Tibial artery (tissue), 4 donors: ENCODE measurements at places on chromosomes 2 and 18.

DNA sequence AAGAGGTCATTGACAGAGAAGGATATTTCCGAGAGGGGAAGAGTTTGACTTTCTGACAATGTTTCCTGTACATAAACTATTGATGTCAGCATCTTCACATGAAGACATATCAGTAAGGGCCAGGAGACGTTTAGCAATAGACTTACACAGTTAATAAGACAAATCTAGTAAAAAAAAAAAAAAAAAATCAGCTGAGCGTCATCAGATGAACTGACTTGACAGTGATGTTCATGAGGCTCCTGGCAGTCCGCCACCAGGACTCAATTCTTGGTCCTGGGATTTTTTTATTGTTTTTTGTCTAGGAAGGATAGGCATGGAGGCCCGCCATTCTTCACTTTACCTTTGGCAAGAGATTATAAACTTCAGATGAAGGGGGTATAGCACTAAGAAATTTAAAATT is 14.5 kb downstream of the MRPL44 start:
- DNase-seq, result no peak

- DNase-seq, result no peak
Observed at GRCh38 chr2:173673640-173674039, 291.5 kb downstream of the SP3 start.

GRCh38 chr2:136205615-136206014 is 87.7 kb upstream of the CXCR4 start:
- DNase-seq, result no peak

- DNase-seq, result no peak
Observed at GRCh38 chr2:85395912-85396475, 14.2 kb downstream of the CAPG start.

- DNase-seq, result no peak
Observed at GRCh38 chr2:221204699-221205098, 367.4 kb downstream of the EPHA4 start.

DNA sequence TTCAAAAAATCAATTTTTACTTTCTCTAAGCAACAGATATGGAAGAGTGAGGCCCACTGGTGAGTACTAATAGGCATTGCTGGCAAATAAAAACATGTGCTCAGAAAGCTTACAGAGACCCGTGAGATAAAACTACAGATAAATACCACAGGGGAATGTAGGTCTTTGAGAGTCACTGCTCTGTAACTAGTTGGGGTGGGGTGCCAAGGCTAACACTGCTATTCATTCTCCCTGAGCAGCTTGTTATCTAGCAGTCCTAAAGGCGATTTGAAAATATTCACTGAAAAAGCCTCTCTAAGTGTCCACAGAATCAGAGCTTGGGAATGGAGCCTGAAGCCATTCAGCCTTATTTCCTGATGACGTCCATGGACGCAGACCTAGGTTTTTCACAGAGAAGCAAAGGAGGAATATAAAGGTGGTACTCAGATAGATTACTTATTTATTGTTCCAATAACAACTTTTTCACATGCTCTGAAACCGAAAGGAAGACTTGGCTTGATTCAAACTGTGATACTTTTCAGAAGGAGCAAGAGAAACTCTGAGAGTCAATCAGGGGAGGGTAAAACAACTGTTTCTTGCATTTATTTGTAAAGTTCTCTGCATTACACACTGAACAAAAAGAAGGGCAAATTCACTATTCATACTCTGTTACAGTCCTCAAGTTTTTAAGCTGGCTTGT is 188.4 kb downstream of the PPP1R1C start:
- no peak for DNase-seq

DNA sequence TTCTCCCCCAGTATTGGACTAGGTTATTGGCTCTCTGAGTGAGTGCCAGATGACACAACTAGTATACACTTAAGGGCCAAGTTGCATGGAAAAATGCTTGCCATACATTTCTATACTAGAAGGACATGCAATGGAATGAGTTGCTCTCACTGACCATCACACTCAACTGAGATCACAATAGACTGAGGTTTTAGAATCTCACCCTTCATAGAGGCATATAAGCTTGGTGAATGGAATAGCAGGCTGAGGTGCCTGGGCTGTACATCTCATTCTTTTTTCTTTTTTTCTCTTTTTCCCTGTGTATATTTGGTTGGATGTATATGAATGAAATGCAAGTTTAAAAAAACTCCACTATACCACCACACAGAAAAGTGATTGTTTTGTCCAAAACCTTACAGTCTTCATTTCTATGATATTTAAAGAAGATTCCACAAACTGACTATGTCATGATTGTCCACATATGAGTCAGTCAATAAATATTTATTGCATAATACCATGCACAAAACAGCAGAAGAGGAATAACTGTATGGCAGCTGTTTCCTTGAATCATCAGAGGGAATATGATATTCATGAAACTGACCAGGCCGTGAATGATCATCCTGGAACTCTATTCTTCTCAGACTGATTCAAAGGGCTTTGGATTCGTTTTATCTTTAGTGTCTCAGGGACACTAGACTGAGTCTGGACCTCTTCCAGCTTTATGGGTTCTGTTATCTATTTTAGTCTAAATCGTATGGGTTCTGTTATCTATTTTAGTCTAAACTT is 122.6 kb upstream of the STK17B start:
- DNase-seq, result no peak

DNA sequence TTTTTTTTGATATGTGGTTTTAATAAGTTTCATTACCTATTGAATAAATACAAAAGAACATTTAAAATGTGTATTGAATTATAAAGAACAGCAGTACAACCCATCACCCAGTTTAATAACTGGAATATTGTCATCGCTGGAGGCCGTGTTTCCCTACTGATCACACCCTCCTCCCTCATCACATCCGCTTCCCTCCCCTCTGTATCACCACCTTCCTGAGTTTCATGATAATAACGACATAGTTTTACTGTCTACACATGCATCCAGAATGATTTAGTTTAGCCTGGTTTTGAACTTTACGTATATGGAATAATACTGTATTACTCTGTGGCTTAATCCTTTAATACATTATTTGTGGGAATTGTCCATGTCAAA is 2.1 kb downstream of the SERPINB8 start:
- no peak for DNase-seq

DNA sequence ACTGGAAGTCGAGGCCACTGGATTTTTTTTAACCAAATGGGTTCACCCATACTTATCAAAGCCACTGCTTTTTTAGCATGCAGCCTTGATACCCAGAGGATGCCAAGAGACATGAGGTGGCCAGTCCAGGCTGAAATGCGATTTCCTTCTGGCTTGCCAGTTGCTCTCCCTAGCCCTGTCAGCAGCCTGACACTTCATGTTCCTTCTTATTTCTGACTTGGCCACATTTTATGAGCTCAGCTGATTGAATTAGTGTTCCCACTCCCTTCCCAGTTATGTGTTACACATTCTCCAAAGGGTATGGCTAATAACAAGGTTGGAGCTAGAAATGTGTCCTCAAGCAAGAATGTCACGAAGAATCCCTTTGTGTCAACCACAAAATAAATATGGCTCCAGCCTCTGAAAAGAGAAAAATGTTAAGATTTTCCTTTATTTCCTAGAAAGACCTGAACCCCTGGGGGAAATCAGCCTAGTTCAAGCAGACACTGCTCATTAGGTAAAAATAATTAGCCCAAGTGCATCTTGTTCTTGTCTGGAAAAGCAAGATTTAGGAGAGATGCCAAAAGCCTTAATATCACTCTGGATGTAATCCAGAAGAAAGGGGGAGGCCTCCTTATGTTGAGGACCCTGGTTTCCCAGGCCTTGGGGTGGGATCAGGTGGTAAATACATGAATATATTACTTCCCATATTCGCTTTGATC is 121.7 kb upstream of the TACR1 start:
- no peak for DNase-seq

DNA sequence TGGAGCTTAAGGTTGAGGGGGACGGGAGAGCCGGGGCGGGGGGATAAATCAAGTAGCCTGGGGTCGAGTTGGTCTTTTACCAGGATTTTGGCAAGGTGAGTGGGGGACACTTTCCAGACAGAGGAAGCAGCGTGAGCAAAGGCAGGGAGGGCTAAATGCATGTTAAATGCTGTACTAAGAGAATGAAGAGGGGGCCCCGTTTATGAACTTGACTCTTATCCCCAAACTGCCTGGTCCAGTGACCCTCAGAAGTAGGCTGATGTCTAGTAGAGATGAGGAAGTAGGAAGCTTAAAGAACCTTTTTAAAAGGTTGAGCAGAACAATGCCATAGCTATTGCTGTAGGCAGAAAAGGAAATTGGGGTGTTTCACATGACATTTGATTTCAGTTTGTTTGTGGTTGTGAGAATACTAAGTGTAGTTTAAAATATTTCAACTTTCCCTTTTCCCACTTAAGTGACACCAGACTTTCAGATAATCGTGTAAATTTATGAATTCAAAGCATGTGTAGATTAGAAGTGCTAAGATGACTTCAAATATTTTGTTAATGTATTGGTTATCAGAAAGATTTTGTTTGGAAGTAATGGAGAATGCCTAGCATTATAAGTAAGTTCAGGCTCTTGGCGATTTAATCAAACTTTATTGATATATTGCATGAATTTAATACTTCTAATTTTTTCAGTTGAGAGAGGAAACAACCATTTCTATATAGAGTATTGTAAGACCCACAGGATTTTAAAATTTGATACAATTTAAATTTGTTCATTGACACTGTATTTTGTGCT is 1.8 kb downstream of the REL start:
- no peak for DNase-seq

DNA sequence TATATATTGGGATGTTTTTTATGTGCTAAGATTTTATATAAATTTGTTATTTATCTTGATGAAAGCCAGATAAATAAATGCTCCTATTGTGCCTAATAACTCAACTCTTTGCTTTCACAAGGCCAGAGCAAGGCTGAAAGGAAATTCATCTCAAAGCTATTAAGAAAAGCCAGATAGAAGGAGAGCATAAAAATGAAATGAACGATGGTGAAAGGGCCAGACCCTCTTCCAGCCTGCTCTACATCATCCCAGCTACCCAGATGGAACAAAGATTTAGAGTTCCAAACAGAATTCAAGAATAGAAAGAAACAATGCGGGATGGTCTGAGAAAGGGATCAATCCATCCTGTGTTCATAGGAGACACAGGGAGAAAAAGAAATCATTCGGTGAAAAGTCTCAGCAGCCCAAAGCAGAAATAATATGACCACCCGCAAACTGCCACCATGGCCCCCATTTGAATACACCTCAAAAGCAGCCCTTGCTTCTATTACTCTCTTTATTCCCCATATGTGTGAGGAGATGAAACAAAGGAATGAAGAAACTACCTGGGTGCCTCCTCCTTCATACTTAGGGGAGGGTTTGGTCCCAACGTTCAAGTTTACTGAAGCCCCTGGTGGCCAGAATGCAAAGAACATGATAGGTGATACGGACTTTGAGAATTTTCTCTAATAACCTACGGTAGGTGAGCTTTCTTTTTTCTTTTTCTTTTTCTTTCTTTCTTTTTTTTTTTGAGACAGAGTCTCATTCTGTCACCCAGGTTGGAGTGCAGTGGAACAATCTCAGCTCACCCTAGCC is 110.1 kb upstream of the FBXO11 start:
- no peak for DNase-seq

- DNase-seq, result no peak
Observed at GRCh38 chr18:2102022-2102421, 469.3 kb downstream of the METTL4 start.

DNA sequence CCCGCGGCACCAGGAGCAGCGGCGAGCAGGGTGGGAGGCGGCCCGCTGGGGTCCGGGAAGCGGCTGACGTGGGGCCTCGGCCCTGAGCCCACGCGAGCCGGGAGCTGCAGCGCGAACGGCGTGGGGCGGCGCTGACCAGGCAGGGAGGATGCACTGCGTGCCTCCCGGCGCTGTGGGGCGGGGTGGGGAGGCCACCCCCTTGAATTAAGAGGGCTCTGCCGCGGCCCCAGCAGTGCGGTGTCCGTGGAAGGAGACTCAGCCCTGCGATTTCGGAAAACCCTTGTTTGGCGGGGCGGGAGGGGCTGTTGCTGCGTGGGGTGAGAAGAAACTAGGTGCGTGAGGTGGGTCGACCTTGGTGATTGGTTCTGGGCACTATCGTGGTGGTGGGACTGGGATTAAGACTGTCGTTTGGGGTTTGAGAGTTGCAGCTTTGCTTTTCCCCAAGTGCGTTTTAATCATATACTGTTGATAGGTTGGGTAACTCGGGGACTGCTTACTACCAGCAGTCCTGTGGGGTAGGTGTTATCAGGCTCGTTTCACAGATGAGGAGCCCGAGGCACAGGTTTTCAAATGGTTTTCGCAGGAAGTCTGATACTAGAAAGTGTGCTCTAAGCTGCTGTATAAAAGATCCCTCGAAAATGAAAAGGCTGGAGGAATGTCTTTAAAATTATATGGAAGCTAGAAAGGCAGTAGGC is 722 bp downstream of the ACSL3 start:
- peak; percentile 74 for DNase-seq

GRCh38 chr2:201579536-201579935 is 63.8 kb downstream of the TMEM237 start:
- DNase-seq, result no peak

DNA sequence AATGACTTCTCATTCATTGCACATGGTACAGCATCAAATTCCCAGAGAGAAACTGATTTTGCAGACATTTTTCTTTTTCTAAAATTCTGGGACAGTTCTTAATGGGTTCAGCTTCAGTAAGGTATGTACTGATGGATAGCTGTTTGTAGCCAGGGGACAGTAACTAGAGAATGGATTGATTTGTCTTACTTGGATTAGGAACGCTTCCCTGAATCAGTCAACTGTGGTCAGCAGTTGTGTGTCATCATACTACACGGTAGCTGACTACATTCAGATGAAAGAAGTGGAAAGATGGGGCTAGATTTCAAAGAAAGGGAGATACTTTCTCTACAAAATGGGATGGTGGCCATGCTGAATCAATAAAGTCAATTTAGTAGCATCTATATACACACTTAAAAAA is 431.4 kb downstream of the GRB14 start:
- DNase-seq, result no peak

GRCh38 chr2:203565076-203565475 is 30.0 kb upstream of the RAPH1 start:
- DNase-seq, result no peak

GRCh38 chr2:207357216-207357615 is 172.5 kb upstream of the CREB1 start:
- DNase-seq, result no peak

DNA sequence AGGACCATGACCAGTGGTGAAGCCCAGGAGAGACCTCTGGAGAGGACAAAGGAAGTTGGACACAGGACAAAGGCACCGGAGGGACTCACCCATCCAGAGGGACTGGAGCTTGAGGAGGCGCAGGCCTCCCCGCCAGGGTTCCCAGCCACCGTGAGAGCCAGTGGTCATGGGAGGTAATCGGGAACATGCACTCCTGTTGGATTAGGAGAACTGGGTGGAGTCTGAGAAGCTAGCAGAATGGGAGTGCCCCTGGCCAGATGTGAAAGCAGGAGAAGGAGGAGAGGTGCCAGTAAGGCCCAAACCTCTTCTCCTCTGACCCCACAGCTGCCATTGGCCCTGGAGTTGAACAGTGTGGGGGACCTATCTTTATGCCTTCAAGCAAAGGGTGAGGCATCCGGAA is 20.3 kb downstream of the POU3F3 start:
- DNase-seq, result no peak

GRCh38 chr2:137921105-137921880 is 43.0 kb upstream of the HNMT start:
- no peak for DNase-seq

GRCh38 chr2:112658839-112659667 is 13.3 kb downstream of the SLC20A1 start:
- DNase-seq, result no peak
